ENCODE measurements at places on chromosomes 11 and 22.

DNA sequence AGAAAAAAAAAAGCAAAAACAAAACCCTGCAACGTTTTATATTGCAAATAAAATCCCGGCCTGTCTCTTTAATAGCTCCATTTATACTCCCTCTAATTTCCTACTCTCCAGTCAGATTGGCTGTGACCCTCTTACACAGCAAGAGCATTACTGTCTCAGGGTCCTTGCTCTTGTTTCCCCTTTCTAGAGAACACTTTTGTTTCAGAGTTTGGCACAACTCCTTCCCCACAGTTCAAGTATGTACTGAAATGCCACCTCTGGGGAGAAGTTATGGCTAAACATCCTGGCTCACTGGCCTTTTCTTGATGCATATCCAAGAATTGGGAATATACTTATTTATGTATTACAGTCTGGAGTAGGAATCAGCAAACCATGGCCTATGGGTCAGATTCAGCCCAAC lies 2.6 kb downstream of the CASP12 start:
- no peak for DNase-seq

- no peak for DNase-seq
Measured at GRCh38 chr11:36540998-36541397, 26.8 kb upstream of the RAG1 start.

DNA sequence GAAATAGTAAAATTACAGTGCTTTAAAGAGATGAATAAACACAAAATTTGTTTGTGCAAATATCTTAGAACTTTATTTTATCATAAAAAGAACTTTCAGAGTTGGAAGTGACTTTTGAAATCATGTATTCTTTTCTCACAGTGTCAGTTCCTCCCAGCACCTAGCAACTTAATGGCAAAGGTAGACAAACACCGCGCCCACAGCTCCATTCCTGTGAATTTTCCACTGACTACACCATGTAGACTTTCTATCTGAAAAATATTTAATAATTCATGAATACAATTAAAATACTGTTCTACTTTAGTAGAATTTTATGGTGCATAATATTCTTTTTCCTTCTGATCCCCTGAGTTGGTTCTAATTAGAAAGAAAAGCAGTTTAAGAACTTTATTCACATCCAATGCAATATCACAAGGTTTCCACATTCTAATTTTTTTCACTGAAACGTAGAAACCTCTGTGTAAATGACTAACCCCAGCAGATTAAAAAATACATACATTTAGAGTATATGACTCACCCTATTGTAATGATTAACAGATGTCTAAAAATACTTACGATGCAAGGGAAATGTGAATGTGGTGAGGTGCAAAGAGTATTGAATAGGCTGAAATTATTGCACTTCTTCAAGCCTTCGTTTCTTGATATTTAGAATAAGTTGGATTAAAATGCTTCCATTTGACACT lies 218.2 kb upstream of the CCDC179 start:
- DNase-seq = no peak

DNA sequence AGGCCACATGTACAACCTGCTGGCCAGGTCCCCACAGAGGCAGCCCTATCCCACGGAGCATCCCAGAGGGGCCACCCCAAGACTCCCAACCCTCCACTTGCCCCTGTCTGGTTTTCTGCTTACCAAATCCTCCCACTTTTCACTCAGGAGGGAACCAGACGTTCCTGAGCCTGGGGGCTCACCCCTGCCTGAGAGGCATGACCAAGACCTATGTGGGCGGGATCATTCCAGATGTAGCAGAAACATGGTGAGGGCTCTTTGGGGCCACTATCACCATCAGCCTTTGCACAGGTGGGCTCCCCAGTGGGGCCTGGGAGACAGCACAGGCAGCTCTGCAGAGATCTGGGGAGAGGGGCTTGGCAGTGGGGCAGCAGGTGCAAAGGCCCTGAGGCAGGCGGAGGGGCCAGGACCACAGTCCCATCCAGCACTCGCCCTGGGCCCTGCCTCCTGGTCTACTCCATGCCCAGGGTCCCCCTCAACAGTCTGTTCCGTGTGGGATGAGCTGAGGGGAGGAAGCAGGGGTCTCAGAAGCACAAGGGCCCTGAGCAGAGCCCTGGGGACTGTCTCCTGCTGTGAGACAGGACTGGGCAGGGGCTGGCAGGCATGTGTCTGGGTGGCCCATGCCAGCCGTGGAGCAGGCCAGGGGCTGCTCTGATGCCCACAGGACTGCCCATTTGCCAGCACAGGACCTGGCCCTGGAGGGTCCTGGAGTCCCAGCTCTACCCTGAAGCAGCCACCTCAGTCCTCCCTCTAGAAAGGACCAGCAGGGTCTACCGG lies 9.4 kb downstream of the PIM3 start:
- no peak for DNase-seq

- DNase-seq = no peak
Measured at GRCh38 chr11:7964261-7964660, 986 bp downstream of the NLRP10 start.

- no peak for DNase-seq
Measured at GRCh38 chr11:34002420-34002819, 49.1 kb upstream of the CAPRIN1 start.

DNA sequence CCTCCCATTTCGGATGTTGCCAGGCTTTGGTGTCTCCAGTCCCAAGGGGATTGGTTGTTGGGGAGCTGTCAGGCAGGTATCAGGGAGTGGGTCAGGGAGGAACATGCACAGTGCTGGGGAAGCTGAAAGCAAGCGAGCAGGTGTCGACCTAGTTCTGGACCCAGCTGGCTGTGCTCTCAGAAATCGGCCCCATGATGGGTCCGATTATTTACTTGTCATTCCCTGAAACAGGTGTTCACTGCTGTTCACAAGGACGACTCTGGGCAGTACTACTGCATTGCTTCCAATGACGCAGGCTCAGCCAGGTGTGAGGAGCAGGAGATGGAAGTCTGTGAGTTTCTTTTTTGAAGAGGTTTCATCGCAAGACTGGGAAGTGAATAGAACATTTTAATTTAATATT lies 76.8 kb downstream of the JAM3 start:
- no peak for DNase-seq

- no peak for DNase-seq
Measured at GRCh38 chr11:30788849-30789248, 202.7 kb upstream of the MPPED2 start.

DNA sequence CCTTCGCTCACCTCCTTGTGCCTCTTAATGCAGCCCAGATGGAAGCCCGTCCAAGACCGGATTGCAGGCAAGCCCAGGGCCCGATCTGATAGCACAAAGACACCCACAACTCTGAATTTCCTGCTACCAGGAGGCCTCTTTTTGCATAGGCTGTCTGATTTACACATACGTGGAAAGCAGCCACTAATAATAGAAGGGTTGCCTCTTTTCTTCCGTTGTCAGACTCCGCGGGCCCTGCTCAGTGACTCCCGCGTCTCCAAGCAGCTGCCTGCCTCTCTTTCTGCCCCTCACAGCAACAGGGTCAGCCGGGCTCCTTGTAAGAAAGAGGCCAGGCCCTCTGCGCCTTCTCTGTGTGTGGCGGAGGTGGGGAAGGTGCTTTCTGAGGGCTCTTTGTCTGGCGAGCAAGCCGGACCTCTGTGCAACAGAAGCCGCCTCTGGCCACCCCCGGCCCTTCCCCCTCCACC lies 26.7 kb downstream of the FLI1 start:
- no peak for DNase-seq

DNA sequence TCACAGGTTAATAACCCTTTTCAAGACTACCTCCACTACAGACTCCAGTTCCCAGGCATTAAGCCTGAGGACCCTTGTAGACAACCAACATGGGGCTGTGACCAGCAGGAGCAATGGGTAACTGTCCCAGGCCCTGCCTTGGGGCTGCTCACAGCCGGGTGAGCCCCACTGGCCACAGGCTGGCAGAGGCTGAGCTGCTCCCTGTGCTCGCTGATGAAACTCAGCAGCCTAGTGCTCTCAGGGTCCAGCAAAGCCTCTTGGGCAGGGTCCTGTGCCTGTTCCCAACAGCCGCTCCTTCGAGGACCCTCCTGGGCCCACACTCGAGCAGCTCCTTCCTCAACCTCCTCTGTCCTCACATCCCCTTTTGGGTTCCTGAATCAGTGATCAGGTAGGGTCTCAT lies 99.8 kb downstream of the VPREB1 start:
- DNase-seq = no peak

DNA sequence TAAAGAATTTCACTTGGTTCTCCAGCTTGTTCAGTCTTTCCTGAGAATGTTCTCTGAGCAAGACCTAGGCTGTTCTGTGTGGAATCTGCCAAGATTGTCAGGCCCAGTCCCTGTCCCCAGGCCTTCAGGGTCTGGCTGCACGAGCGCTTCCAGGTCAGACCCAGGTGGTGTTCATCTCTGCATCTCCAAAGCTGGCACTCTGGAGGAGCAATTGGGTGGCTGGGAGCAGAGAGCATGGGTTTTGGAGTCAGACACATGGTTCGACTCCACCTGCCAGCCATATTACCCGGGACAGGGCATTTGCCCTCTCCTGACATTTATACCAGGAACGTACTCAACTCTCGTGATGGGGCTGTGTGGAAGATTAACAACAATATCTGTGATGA lies 8.8 kb downstream of the CD5 start:
- no peak for DNase-seq

DNA sequence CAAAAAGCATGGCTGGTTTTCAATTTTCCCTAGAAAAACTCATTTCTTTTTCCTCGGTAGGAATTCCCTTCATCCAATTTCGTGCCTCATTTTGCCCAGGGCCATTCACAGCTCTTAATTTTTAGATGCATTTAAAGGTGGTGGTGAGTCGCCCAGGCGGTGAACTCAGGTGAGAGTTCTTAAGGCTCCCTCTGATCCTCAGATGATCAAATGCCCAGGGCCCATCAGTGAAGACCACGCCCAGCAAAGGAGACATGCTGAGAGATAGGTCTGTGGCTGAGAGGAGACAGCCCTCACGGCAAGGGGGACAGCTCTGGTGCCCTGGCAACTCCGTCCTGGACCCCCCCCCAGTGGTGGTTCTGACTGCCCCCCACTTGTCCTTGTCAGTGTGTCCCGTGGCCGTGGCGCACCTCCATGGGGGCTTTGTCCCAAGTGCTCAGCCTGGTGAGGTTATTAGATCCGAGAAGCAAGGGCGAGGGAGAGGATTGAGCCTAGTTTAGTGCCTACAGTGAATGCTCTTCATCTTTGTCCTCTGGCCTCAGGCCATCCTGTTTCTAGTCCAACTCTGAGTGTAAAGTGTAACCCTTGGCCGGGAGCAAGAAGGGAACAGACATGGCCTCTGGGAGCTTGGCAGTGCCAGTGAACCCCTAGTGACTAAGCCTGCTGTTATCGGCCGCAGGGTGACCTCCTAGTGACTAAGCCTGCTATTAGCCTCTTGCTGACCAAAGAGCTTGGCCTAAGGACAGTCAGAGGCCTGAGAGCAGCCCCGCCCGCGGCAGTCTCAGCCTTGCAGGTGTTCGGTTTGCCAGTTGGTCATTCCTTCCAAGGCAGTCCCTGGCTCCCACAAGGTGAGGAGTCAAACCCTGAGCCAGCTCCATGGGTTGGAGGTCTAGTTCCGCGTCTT lies 83.5 kb downstream of the CTTN start:
- DNase-seq = no peak

GRCh38 chr11:16883174-16883573 lies 131.0 kb downstream of the PLEKHA7 start:
- no peak for DNase-seq

GRCh38 chr11:133618544-133618943 lies 86.2 kb upstream of the OPCML start:
- no peak for DNase-seq

- DNase-seq = no peak
Measured at GRCh38 chr22:42243802-42244060, 26.7 kb downstream of the TCF20 start.

DNA sequence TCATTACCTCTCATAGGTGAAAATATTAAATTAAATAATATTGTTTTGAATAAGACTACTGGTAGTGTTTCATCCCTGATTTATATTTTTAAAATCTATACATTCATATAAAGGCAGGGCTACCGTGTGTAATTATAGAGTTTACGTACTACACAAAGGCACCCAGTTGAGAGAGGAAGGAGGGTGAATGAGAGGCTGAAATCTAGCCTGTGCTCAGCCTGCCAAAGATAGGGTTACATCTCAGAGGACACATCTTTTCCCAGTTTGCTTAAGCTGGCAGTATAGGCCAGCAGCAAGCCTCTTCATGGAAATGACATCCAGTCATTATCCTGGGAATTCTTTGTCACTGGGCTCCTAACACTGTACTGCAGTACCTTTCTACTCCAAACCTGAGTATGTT lies 7.5 kb upstream of the B3GNT6 start:
- no peak for DNase-seq

GRCh38 chr22:31806751-31807150 lies 52.9 kb downstream of the DEPDC5 start:
- DNase-seq = no peak

- DNase-seq = no peak
Measured at GRCh38 chr22:39530116-39530515, 2.4 kb downstream of the RPS19BP1 start.

DNA sequence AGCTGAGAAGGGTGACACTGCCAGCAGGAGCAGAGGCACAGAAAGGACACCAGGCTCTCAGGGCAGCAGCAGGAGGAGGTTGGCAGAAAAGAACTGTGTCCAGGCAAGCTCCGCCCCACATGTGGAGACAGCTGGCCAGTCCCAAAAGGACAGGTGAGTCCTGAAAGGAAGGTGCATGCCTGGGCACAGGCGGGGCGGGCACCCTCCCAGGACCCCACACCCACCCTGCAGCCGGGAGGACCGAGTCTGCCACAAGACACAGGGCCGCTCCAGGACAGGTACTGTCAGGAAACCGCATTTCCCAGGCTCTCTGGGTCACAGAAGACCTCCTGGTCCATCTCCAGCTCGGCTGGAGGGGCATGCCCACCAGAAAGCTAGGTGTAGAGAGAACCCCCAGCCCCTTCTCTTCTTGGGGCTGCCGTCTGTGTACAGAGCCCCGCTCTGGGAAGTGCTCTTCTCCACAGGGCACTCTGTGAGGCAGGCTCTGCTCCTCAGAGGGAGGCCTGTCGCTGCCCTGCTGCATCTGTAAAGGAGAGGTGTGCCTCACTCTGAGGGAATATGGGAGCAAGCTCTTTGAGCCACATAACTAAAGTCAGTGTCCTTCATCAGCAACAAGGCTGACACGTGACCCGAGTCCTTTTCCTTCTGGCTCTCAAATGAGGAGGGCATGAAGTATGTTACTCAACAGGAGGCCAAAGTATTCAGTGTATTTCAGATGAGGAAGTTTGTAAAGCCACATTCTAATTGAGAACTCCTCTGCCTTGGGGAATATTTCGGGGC lies 50.5 kb downstream of the CLTCL1 start:
- no peak for DNase-seq

DNA sequence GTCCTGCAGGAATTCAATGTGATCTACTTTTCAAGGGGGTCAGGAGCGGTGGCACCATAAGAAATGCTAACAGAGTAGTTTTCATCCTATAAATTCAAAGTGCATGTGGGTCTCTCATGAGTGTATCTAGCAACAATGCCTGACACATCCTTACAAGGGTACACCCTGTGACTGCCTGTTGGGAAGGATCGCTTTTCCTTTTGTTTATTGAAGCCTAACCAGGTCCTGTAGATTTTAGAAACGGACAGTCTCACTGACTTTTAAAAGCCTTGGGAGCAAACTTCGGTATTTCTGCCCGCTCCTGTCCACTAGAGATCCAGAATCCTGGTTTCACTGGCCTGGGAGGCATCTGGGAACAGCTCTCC lies 102.4 kb downstream of the MICAL2 start:
- no peak for DNase-seq

GRCh38 chr22:50517495-50518260 lies 7.7 kb downstream of the SCO2 start:
- DNase-seq = no peak

Data from activated CD4-positive, alpha-beta T cell treated with anti-CD3 and anti-CD28 coated beads for 1 hour (primary cell).